ENCODE measurements at places on chromosomes 6 and 20.
A peak's percentile ranks its signal among the peaks of the same experiment; 100 is the strongest.

DNA sequence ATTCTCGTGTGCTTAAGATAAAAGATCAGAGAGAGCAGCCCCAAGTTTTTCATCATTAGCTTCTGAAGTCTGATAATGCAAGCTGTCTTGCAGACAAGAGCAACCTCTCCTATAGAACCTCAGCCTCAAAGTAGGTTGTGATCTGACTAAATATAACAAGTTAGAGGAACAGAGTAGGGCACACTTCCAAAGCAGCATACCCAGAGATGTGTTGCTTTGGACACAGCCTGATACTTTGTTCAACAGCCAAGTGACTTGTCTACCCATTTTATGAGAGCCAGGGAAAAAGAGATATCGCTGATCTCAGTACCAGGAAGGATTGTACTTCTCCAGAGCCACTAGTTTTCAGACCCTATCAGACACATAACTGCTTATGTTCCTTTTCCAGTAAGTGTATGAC lies 44.2 kb upstream of the OPRM1 start:
- no peak for DNase-seq

DNA sequence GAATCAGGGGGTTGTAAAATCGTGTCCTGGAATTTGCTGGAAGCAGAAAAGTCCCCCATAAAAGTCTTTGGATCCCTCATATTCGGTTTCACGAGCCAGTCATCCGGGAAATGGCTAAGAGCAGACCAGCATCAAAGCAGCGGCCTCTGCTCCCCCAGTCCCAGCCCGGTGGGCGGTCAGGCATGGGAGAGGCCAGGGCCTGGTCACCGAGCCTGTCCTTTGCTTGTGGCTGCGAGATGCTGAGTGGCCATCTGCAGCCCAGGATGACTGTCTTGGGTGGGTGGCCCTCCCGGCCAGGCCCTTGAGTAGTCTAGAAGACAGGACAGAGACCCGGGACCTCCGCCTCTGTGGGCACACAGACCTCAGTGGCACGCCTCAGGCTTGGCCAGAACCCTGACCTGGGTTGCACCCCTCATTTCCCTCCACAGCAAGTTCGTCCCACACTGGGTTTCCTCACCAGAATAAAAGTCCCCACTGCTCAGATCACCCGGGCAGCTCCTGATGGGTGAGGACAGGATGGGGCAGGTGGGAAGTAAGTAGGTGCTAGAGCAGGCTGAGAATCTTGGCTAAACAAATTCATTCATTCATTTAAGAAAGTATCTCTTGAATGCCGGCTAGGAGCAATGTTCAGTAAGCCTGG lies 172.1 kb downstream of the BMP7 start:
- no peak for DNase-seq

DNA sequence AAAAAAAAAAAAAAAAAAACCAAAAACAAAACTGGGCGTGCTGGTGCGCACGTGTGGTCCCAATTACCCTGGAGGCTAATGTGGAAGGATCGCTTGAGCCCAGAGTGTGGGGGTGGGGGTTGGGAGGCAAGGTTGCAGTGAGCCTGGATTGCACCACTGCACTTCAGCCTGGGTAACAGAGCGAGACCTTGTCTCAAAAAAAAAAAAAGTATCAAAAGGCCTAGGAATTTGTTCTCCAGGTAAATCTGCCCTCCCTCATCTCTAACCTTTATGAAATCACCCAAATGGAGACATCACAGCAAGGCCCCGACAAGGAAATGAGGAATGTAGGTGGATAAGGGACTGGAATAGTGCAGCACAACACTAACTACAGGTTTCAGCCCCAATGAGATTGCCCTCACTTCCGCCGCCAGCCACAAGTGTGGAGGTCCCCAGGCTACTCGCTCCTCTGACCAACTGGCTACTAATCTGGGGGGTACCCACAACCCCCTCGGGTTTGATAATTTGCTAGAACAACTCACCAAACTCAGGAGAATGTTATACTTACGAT lies 36.8 kb upstream of the DDR1 start:
- DNase-seq: no peak

- DNase-seq: no peak
Measured at GRCh38 chr6:104990085-104990484, 33.2 kb downstream of the LIN28B start.

GRCh38 chr20:19742974-19743639 lies 15.0 kb upstream of the RIN2 start:
- no peak for DNase-seq

DNA sequence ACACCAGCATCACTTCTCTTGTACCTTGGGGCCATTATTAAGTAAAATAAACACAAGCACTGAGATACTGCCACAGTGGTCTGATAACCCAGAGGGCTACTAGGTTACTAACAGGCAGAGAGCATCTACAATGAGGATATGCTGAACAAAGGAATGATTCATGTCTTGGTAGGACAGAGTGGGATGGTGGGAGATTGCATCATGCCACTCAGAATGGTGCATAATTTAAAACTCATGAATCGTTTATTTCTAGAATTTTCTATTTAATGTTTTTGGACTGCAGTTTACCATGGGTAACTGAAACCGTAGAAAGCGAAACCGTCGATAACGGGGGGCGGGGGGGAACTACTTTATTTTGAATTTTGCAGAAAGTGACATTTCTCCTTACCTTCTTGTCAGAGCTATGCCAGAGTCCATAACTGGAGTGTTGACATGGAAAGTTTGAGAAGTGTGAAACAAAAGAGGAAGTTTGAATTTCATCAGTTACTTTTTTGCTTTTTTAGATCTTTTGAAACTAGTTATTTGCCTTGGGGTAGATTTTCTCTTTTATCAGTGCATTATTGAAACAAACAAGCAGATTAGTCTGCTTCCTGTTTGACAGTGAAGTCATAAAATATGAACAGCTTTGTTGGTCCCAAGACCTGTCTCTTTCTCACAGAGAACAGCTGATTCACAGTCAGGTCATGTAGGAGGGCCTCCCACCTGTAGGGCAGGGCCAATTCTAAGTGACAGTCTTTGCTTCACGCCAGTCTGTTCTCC lies 124.9 kb downstream of the KLHL32 start:
- DNase-seq: no peak

DNA sequence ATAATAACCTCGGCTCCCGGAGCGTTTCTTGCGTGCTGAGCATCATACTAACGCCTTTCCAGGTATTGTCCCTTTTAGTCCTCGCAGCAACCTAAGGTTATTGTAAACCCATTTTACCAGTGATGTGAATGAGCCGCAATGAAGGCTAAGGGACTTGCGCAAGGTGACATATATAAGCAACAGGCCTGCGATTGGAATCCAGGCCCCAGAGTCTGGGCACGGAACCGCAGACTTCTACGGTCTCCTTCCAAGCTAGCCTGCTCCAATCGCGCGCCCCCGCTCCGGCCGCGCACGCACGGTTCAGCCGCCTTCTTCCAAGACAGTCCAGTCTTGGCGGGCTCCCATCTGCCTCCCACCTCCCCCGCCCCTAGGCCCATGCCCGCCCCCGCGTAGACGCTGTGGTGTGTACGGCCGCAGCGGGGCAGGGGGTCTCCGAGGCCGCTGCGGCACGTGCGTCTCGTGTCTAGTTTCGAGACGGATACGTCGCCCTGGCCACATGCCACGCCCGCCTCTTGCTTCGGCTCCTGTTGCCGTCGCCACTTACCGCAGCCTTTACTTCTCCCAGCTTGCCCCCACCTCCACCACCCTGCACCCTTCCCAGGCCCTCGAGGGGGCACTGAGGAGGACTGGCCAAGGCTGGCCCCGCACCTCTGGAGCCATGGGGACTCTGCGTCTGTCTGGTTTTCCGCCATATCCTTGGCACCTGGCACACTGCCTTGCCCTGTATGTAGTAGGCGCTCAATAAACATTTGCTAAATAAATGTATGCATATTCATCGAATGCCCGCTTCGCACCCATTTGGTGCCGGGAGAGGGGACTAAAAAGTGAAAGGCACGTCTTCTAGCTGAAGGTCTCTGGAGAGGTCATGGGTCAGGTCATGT lies 855 bp upstream of the GFOD1 start:
- DNase-seq: peak; percentile 39

DNA sequence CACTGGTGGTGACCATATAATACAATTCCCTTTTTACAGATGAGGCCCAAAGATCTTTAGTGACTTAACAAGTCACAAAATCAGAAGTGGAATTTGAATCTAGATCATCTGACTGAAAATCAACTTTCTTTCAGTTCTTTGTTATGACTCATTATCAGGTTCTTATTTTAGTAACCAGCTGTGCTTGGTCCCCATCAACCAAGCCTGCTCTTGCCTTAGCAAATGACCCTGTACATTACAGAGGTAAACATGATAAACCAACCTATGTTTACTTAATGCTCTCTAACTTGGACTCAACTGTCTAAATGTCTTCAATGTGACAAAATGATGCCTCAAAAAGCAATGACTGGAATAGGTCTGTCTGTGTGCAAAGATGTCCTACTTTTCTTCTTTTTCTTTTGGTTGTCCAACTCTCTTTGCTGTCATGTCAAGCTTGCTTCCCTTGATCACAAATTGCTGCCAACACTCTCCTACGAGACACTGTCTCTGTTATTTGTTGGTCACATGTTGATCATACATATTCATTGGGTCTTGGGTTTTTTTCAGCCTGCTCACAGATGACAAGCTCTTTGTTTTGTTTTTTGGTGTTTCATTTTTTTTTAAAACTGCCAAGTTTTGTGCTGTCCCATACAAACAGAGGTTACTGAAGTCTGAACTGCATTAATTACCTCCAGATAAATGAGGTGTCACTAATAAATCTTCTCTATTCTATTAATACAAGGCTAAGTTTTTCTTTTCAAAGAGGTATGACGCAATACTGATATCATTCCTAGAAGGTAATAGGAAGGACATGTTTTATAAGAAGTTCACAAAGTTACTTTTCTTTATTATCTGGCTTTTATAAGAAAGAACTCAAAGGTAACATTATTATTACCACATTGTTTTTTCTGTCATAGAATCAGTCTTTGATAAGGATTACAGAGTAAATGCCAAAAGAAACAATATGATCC lies 62.2 kb upstream of the PLN start:
- DNase-seq: peak; percentile 9

- peak; percentile 19 for DNase-seq
Measured at GRCh38 chr6:43760210-43761168, 9.5 kb upstream of the VEGFA start.
